A549 treated with DMSO at 1 μM for 4 hours (cell line): ENCODE measurements at places on chromosomes 6 and 20. TPM values are rescaled to one million over a fixed set of nuclear protein-coding genes. Genes with fewer than 3 reads are reported as not detected.

TRIM10 gene
- total RNA-seq, result not detected in 5 replicates

LTA gene
- 0.11 to 0.12 TPM in 2 of 5 replicates, not detected in the others for total RNA-seq

DPPA5 gene
- not detected in 5 replicates for total RNA-seq

HLA-DPB1 gene
- not detected in 5 replicates for total RNA-seq

KPNA5 gene
- 1.5 to 1.8 TPM (median 1.7 TPM) in 5 replicates for total RNA-seq

ZSWIM3 gene
- total RNA-seq, result 1.4 to 1.8 TPM (median 1.5 TPM) in 5 replicates

MYLIP gene
- 3.0 to 3.8 TPM (median 3.2 TPM) in 5 replicates for total RNA-seq

ZNF831 gene
- not detected in 5 replicates for total RNA-seq

NKX2-2 gene
- not detected in 5 replicates for total RNA-seq

BMP7 gene
- total RNA-seq, result 0.48 to 0.91 TPM (median 0.76 TPM) in 5 replicates

GSTA1 gene
- not detected in 5 replicates for total RNA-seq
